Hippocampal formation (tissue), 2 donors: ENCODE measurements at places on chromosomes 5 and 9.

DNA sequence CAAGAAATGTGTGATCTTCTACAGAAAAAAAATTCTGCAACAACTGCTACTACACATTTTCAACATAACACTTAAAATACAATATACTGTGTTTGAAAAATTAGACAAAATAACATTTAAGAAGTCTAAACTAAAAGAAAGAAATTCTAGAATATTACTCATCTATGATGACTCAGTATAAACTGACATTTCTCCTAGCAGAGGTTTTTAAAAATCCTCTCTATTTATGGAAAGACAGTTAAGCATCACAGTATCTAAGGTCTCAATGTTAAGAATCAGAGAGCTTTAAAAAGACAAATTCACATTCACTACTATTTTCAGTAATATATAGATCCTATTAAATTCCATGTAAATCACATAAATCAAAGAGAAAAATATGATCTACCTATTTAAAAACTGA is 61.3 kb downstream of the NR2F1-AS1 start:
- DNase-seq, result no peak

GRCh38 chr9:18922161-18922885 is 110.7 kb downstream of the SAXO1 start:
- DNase-seq, result no peak

- no peak for DNase-seq
Observed at GRCh38 chr5:173772384-173773059, 115.6 kb upstream of the CPEB4 start.

GRCh38 chr9:110928599-110928998 is 109.7 kb downstream of the LPAR1 start:
- DNase-seq, result no peak

DNA sequence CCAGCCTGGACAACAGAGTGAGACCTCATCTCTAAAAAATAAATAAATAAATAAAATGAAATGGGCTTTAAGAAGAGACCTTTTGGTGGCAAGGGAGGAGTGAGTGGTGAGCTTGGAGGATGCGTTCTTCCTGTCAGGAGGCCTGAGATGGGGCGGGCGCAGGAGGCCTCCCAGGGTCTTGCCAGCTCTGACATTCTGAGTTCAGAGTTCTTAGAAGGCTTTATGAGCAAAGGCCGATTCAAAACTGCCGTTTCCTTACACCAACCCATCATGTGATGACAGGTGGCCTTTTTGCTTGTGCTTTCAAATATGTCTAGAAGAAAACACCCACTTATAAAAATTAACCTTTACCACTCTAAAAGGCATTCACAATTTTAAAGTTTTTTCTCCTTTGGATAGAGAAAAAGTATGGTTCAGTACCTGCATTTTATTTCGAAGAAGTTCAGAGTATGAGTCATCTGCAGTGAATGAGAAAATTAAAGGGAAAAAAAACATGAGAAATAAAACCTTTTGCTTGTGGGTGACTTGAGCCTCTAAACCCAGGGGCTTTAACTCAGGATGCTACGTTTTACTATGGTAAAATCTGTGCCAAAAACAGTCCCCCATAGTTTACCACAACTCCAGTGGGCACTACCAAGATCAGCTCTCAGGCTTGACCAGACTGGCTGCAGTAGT is 157.4 kb upstream of the OTULINL start:
- no peak for DNase-seq

GRCh38 chr9:68898781-68899439 is 115.0 kb downstream of the PRKACG start:
- no peak for DNase-seq

GRCh38 chr5:42057254-42057690 is 132.2 kb downstream of the FBXO4 start:
- DNase-seq, result peak; percentile 13

- DNase-seq, result no peak
Observed at GRCh38 chr5:134620634-134621033, 12.0 kb downstream of the SAR1B start.

DNA sequence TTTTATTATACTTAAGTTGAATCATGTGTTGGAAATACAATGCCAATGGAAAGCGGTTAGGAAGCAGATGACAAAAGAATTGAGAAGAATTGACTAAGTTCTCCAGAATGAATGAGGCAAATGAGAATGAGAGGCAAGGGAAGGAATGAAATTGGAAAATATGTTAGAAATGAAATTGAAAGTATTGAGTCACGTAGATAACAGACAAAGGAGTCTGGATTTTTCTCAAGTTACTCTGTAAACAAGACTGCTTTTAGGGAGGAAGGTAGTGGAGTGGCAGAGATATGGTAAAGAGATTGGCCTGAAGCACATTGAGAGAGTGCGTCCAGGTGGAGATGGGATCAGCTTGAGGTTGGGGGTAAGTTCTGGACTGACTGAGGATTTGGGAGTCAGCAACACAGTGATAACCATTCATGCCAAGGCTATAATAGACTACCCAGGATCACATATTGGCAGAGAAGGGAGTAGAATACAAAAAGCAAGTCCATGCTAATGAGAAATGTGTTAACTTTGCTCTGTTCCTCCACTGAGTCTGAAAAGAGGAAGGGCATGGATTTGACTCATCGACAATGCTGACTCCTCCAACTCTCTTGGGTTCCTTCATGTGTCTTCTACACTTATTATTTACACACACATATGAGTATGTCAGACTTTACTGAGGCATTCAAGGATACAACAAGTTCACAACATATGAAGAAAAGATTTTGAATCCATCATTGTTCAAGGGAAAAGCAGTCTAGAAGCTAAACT is 814.2 kb upstream of the ZNF608 start:
- no peak for DNase-seq

- no peak for DNase-seq
Observed at GRCh38 chr5:90689064-90689463, 130.5 kb downstream of the ADGRV1 start.

GRCh38 chr9:128104171-128104618 is 23.3 kb downstream of the PTGES2 start:
- DNase-seq, result no peak

GRCh38 chr5:79686799-79687198 is 2.8 kb upstream of the CMYA5 start:
- DNase-seq, result no peak

GRCh38 chr5:126358525-126358924 is 64.7 kb upstream of the GRAMD2B start:
- DNase-seq, result no peak

DNA sequence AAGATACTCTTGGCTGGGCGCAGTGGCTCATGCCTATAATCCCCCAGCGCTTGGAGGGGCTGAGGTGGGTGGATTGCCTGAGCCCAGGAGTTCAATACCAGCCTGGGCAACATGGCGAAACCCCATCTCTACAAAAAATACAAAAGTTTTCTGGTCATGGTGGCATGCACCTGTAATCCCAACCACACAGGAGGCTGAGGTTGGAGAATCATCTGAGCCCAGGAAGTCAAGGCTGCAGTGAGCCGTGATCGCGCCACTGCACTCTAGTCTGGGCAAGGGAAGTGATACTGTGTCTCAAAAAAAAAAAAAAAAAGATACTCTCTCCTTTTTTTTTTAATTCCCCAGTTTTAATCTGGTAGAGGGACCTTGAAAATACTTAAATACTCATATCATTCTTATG is 15.0 kb downstream of the ANKRD33B start:
- DNase-seq, result no peak

DNA sequence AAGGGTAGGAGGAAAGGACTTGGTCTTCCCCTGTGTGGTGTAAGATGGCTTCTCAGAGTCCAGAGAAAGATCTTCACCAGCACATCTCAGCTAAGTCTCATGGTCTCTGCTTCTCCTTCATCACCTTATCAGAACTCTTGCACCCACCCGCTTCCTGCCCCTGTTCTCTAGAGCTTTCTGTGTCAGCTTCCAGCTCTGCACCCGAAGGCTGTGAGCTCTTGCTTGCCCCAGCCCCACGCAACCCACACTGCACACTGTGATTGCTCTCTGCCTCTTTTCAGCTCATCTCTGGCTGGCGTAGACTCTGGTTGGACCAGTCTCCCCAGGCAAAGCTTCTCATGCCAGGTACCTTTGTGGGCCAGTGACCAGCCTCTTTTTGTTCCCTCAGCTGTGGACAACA is 93.2 kb upstream of the RAPGEF1 start:
- DNase-seq, result no peak

DNA sequence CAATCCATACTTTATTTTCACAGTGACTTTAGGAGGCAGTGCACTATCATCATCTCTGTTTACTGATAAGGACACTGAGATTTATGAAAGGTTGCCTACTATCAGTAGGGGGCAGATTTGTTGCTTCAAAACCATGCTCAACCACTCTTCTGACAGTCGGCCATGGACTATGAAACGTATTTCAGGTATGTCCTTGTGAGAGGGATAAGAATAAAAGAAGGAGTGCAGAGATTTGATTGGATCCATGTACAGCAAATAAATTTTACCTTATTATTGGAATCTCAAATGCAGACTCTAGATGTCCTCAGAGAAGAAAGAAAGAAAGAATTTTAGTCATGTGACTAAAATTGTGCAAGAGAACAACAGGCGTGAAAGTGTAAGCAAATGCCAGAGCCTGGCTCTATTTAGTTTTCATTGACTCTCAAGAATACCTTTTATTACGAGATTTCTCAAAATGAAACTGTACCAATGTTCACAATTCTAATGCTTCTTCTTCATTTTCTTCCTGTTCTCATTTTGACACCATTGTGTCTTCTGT is 296.6 kb upstream of the RASA1 start:
- DNase-seq, result no peak

GRCh38 chr5:167796672-167797071 is 494.8 kb upstream of the WWC1 start:
- no peak for DNase-seq

- no peak for DNase-seq
Observed at GRCh38 chr9:75148561-75148960, 60.2 kb downstream of the OSTF1 start.

DNA sequence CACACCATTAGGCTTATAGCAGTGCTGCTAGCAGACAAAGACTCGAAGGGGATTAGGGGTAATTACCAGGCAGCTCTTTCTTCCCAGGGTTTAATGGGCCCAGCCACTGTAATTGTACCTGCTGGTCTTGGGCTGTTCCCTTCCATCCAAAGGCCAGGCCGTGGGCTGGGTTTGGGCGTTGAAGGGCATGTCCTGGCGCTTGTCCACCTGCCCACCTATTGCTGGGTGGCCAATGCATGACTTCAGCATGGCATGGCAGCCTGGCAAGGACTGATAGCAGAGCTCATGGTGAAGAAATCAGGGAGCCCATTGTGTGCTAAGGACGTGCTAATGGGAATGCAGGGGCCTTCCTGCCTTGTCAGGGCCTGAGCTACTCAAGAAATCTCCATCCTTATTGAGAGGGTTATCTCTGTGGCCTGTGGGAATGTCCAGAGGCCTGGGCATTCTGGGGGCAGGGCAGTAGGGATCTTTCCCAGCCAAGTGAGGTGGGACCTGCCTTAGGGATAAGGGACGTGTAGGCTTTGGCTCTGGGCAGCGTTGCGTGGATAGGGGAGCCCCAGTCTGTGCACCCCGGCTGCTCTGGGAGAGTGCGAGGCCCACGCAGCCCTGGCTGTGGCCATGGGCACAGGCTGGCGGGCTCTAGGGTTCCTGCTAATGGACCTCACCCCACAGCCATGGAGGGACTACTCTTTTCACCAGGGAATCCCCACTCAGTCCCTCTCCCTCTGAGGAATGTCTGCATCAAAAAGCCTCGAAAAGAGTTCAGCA is 116.1 kb upstream of the PITX1 start:
- DNase-seq, result no peak

- DNase-seq, result peak; percentile 10
Observed at GRCh38 chr9:80931163-80931562, 758.2 kb downstream of the TLE1 start.
